Right hindlimb (tissue), 1 donor: ENCODE measurements at places on chromosomes 12 and 14.

GRCh38 chr14:23577004-23577681 is 1.4 kb downstream of the JPH4 start:
- peak; percentile 44 for DNase-seq

DNA sequence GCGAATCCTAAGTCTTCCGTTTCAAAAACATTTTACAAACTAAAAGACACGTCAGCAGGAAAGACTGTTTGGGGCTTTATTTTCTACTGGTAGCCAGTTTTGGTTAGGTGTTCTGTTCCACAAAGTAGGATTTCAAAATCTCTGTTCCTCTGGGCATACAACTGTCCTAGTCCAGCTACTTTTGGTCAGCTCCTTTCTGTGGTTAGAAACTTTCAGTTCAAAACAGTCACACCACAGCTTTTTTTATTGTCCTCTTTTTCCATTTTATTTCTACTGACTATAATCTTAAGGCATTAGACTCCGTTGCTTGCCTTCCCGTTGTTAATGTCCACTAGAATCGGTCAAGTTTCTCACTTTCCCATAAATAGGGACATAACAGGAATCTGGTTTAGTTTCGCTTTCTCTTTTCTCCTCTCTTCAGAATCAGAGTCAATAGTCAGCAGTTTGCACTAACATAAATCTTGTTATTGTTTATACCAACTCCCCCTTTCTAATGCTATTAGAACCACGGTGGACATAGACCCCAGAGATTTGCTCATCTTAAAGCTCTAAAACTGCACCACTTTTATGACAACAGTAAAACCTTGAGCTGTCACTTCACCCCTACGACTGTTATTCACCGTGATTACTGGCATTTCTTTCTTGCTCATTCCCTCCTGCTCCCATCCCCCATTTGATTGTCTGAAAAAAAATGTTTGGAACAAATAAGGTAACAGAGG is 41.5 kb upstream of the NPAS3 start:
- DNase-seq = no peak

- no peak for DNase-seq
These were observed 11.4 kb downstream of the TMEM253 start for GRCh38 chr14:21112255-21112654.

DNA sequence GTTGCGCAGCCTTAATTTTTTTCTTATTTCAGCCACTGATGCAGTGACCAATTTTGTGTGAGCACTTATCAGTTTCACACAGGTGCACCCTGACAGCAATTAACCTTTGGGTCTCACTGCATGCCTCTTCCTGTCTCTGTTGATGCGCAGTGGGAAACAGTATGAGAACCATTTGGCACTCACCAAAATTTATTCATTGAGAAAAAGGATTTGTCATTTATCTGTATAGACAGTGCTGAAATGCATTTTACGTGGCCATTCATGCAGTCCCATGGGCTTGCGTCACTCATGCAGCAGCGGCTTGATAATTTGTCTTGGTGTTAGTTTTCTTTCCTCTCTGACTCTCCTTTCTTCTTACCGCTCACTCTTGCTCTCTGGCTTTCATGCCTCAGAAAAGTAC is 157.5 kb downstream of the C12orf75 start:
- no peak for DNase-seq

DNA sequence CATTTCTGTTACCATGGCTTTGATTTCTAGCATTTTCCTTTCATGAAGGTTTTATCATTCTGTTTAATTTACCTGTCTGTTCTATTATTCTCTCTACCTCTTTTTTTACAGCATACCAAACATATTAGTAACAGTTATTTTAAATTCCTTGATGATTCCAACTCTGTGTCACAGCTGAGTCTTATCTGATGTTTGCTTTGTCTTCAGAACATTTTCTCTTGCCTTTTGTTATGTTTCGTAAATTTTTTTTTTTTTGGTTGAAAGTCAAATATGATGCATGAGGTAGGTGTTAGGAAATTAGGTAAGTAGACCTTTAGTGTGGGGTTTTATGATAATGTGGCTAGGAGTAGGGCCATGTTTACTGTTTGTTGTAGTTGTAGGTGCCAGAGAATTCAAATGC is 496.4 kb downstream of the FOXG1 start:
- DNase-seq = no peak

DNA sequence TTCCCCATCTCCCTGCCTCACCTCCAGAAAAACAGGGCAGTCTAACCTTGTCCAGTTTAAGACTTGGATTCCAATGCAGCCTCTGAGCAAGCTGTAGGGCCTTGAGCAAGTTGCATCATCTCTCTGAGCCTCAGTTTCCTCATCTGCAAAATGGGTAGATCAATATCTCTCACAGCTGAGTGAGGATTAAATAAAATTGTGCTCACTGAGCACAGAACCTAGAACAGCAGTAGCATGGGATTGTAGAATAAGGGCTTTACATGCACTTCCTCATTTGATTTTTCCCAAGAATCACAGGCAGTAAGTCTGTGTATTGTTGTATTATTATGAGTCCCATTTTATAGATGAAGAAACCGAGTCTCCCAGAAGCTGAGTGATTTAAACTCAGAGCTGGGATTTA is 2.0 kb downstream of the DTX1 start:
- DNase-seq = no peak

DNA sequence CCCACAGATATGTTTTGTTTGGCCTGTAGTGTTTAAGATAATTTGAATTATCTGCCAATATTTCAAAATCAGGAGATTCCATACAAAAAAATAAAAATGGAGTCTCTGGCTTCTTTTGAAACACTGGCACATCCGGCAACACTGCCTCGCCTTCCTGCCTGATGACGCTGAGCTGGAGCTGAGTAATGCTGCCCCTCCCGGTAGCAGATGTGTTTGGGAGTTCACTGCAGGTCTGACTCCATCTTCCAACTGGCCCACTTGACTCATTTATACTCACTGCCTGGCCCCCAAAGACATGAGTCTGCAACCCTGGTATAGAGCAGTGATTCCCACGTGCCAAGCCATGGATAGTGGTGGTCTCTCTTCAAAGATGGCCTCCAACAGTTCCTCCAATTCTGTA is 7.4 kb downstream of the CIT start:
- peak; percentile 40 for DNase-seq
